Activated CD4-positive, alpha-beta T cell treated with anti-CD3 and anti-CD28 coated beads, Interleukin-2, Interleukin-6, amounts not matched to agents 100 ng/mL and 50 ng/mL, durations not matched to agents 16 hours and 8 hours (primary cell): ENCODE measurements at places on chromosomes 1 and 21.

DNA sequence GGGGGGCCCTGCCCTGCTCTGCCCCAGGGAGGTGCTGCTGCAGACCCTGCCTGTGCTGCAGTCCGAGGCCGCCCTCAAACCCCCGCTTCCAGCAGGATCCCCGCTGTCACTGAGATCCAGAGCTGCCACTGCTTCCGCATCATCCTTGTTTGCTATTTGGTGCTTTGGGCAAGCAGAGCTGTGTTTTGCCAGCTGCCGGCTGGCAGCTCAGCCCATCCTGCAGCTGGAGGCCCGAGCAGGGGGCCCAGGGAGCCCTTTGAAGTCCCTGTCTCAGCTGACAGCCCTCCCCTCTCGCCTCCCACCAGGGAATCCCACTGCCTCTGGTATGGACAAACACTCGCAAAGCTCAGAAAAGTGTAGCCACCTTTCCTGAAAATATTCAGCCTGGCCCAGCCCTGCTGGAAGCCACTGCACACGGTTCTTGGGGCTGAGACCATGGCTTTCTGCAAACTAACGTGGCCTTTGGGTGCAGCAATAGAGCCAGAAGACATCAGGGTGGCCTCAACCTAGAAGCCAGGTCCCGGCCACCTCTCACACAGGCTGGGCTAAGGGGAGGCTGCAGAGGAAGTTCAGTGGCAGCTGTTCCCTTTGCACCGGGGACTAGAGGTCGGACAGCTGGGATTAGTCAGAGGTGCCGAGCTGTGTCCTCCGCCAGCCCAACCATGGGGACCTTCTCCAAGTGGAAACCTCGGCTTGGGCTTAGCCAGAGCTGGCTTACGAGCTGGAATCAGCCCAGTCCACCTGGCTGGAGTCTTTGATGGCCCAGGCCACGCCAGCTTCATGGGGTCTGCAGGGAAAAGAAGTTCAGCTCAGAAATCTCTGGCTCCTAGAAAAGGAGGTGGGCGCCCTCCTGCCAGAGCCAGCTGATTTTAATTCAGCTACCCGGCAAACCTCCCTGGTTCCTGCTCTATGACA, 107.1 kb downstream of the SPSB1 start:
- no peak for DNase-seq

GRCh38 chr1:161725908-161726472, 4.6 kb downstream of the FCRLB start:
- peak; percentile 32 for DNase-seq

DNA sequence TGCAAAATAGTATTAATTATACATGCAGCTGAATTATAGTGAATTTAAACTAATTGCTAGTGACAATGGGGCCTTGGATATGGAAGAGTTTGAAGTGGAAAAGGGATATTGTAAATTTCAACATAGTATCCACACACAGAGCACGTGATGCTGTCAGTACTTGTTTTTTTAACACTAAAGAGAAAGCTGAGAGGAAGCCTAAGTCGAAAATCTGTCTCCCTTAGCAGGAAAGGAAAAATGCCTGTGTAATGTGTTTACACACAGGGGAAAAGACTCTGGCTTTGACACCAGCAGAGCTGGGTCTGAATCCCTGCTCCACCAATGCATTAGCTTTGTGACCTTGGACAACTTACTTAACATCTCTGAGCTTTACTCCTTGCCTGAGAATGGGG, 42.6 kb downstream of the PCSK9 start:
- DNase-seq: no peak

GRCh38 chr1:215566556-215567490, at the start of gene KCTD3:
Gene KCTD3, plus strand, starts transcription at chr1:215567304. Its CDS starts 382 bp downstream, at chr1:215567686.
- peak; percentile 65 for DNase-seq

GRCh38 chr1:3623441-3624199, 1.2 kb upstream of the TPRG1L start:
- no peak for DNase-seq

DNA sequence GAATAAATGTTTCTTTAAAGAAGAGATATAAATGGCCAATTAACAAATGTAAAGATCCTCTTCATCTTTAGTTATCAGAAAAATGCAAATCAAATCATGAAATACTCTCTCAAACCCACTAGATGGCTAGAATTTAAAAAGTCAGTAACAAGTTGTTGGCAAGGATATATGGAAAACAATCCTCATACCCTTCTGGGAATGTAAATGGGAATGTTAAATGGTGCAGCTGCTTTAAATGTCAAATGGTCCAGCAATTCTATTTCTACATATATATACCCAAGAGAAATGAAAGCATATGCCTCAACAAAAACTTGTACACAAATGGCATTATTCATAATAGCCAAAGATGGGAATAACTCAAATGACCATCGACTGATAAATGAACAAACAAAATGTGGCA, 283.5 kb downstream of the RWDD3 start:
- DNase-seq: no peak

DNA sequence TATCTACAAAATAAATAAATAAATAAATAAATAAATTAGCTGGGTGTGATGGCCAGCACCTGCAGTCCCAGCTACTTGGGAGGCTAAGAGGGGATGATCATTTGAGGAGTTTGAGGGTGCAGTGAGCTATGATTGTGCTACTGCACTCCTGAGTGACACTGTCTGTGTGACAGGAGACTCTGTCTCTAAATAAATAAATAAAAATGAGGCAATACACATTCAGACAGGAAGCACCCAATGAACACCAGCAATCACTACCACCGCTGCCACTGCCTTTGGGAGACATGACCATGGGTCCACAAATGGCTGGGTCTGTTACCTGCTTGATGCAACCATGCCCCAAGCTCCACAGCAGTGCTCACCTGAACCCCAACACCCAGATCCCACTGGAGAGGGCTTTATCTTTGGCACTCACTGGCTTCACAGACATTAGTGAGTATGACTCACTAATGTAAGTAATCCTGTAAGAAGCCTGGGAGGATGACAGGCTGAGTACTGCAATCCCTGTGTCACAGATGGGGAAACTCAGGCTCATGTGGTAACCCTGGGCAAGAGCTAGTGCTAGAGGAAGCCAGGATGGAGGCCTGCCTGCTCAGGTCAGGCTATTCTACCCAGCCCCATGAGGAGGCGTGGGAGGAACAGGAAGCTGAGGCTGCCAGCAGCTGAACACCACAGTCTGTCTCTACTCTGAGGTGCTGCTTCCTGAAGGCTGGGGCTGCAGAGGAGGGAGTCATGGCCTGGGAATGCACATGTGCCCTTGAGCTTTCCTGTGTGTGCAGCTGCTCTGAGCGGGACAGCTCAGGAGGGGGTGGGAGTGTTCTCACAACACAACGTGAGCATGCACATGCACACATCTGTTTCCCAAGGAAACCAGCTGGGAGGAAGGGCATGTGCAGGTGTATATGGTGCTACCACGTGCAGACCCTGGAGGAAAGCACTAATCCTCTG, 43.0 kb downstream of the SLC9A1 start:
- DNase-seq: peak; percentile 81

- DNase-seq: no peak
Measured at GRCh38 chr21:45017039-45017960, 57.1 kb upstream of the ADARB1 start.

DNA sequence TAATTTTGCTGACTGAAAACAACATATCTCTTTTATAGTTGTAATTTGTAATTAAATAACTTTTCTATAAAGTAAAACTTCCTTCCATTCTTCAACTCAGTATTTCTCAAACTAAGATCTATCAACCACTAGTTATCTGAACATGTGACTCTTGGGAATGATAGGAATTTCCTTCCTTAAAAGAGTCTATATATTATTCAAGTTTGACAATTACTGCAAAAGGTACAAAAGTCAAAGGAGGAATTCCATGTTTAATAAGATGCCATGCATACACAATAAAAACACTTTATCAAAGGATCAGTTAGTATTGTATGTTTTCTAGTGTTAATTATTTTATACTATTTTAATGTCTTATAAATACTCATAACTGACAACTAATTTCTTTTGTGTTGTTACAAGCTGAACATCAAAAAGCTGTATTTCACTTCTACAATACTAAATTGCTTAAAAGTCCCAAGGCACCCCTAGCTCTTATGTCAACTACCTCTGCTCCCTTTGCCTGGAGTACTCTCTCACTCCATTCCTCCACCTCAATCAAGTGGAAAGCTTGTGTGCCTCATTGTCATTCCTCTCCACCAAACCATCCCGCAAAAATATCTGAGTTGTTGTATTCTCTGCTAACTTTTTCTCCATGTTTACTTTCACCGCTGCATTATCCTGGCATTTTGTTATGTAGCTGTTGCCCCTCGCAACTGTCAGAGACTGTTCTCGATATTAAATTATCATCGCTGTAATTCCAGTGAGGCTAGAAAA, 67.9 kb downstream of the SLC44A5 start:
- no peak for DNase-seq

DNA sequence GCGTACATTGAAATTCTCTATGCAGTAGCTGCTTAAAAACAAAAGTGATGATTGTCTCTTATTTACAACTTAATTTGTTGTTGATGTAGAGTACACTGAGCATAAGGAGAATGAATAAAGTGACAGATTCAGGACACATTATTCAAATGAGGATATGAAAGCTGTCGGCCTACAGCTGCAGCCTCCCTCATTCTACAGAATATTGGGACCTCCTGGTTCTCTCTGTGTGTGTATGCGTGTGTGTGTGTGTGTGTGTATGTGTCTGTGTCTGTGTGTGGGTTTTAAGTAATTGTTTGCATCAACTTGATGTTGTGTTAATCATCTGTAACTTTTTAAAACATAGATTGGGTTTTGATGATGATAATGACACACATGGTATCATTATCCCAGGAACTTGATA, 17.9 kb downstream of the PROX1 start:
- no peak for DNase-seq

DNA sequence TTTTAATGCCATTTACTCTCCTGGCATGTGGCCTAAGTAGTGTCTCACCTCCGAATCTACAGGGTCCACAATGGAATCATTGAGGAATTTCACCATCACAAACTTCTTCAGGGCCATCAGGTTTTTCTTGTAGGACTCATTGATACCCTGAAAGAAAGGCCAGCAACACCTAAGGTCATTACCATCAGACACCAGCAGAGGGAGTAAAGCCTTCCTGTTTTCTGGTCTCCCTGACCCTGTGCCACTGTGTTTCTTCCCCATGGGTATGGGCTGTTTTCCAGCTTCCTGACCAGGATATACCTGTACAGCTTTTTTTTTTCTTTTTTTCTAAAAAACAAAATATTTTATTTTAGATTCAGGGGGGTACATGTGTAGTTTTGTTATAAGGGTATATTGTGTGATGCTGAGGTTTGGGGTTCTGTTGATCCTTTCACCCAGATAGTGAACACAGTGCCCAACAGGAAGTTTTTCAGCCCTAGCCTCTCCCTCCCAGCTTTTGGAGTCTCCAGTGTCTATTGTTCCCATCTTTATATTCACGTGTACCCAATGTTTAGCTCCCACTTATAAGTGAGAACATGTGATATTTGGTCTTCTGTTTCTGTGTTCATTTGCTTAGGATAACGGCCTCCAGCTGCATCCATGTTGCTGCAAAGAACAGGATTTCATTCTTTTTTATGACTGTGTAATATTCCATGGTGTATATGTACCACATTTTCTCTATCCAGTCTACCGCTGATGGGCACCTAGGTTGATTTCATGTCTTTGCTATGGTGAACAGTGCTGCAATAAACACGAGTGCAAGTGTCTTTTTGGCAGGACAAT, 18.3 kb downstream of the PPT1 start:
- peak; percentile 74 for DNase-seq
